Common myeloid progenitor, CD34-positive (primary cell): ENCODE measurements at places on chromosomes 1 and 21.

DNA sequence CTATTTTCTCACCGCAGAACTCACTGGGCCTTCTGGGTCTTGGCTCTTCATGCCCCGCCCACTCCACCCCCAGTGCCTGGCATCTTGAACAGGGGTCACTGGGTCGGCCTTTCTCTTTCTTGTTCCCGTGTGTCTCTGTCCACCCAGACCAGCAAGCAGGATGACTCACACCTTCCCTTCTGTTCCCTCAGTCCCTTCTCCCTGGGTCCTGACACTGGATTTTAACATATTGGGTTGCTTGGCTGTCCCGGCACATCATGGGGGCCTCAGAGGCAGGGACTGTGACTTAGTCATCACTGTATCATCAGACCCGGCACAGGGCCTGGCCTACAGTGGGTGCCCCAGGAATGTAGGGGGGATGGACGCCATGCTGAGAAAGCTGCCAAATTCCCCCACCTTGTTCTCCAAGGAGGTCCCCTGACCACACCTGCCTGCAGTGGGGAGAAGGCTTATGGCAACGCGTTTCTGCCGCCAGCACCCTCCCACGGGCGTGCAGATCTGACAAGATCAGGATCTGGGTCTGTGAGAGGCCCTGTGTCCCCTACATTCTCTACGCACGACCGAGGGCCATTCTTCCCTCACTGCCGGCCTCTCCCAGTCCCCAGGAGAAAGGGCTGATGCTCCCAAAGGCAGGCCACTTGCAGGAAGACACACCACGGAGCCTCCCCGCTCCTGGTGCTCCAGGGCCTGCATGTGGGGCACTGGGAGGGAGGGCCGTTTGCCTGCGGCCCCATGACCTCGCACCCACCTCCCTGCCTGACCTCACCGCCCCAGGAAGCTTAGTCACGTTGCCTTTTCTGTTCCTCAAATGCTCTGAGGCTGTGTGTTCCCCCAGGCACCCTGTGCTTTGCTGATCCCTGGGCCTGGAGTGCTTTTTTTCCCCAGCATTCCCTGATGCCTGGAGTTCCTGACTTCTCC is 157.2 kb upstream of the TMEM51 start:
- DNase-seq, result no peak

DNA sequence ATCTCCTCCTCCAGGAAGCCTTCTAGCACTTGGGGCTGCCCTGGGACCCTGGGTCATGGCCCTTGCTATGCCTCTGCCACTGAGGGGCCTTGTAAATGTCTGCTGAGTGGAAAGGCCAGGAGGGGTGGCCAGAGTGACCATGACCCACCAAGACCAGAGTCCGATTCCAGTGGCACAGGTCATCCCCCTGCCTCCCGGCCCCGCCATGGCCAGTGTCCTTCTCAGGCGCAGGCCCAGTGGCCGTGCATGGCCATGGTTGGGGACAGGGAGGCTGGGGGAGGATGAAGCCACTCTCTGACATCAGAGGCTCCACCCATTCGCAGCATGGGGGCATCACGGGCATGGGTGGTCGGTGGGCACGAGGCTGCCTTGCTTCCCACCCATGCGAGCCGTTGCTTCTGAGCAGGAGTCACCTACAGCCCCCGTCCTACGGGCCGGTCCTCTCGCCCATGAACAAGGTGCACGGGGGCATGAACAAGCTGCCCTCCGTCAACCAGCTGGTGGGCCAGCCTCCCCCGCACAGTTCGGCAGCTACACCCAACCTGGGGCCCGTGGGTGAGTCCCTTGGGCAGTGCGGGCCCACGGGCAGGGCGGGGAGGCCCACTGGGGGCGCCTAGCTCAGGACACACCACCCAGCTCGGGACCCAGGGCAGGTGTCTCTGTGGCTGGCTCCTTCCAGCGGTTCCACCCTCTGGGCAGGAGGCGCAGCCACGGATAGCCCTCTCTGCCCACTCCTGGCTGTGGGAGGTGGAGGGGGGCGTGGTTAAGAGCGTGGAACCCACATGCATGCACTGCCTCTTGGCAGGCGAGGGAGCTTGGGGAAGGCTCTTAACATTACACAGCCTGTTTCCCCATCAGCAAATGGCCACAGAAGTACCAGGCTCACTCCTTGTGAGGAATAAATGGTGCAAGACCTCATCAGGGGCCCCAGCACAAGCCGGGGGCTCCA is 22.4 kb upstream of the CCDC27 start:
- DNase-seq, result no peak

DNA sequence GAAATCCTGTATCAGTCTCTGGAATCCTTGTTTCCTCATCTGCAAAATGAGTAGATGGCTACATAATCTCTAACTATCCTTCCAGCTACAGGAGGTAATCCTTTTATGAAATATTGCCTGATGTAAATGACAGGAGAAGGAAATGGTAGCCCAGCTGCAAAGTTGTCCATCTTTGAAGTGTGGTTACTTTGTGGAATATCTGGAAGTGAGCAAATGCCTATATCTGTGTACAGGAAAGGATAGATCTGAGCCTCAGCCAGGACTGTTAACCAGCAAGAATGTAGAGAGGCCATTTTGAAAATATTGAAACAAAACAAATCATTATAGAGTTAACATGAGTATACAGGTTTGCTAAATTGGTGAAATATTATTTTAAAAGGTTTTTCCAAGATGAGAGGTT is 74.8 kb upstream of the BMP8A start:
- DNase-seq, result no peak

DNA sequence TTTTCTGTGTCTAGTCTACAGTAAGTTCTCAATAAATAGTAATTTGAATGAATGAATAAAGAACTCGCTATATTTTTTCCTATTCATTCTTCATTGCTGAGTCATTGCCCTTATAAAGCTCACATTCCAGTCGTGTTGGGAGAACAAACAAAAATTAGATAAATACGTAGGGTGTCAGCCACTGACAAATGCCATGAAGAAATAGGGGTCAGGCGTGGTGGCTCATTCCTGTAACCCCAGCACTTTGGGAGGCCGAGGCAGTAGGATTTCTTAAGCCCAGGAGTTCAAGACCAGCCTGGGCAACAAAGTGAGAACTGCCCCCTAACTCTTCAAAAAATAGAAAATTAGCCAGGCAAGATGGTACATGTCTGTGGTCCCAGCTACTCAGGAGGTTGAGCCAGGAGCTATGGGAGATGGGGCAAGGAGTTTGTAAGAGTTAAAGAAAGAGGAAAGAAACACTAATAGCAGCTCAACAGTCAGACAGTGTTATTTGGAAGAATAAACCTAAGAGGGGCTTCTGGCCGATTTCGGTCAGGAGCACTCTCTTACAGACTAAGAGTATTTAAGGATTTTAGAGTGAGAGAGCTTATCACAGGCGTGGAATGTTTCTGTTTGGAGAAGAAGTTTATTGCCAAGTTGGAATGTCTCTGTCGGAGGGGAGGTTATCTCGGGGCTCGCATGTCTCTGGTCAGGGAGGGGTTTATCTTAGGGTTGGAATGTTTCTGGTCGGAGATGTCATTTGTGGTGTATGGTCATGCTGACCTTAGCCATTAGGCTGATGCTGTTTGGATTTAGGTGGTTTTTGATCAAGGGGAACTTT is 1.8 kb upstream of the CHML start:
- no peak for DNase-seq

- no peak for DNase-seq
These were observed 174.0 kb downstream of the TOMM20 start for GRCh38 chr1:234954613-234955012.

GRCh38 chr1:184820218-184820750 is 65.6 kb upstream of the EDEM3 start:
- DNase-seq, result peak; percentile 28

GRCh38 chr1:55185832-55186231 is 29.3 kb downstream of the USP24 start:
- DNase-seq, result no peak

- peak; percentile 54 for DNase-seq
These were observed 23.2 kb upstream of the CNIH3 start for GRCh38 chr1:224592636-224593582.

DNA sequence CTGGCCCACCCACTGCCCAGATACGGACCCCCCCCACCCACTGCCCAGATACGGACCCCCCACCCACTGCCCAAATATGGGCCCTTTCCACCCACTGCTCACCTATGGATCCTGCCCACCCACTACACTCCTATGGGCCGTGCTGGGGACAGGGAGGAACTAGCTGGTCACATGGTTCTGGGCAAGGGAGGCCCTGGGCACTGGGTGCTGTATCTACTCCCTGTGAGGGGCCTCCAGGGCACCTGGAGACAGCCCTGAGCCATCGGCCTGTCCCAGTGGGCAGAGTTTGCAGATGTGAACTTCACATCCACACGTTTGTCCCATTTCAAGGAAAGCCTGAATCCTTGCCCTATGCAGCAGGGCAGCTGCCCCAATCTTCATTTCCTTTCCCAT is 71.4 kb upstream of the COL6A1 start:
- DNase-seq, result no peak

GRCh38 chr1:159055181-159055641 is 21.4 kb downstream of the AIM2 start:
- peak; percentile 50 for DNase-seq

GRCh38 chr1:89532228-89532627 is 7.6 kb downstream of the LRRC8B start:
- DNase-seq, result no peak

- no peak for DNase-seq
These were observed 7.6 kb downstream of the ADGRB2 start for GRCh38 chr1:31756578-31756977.

DNA sequence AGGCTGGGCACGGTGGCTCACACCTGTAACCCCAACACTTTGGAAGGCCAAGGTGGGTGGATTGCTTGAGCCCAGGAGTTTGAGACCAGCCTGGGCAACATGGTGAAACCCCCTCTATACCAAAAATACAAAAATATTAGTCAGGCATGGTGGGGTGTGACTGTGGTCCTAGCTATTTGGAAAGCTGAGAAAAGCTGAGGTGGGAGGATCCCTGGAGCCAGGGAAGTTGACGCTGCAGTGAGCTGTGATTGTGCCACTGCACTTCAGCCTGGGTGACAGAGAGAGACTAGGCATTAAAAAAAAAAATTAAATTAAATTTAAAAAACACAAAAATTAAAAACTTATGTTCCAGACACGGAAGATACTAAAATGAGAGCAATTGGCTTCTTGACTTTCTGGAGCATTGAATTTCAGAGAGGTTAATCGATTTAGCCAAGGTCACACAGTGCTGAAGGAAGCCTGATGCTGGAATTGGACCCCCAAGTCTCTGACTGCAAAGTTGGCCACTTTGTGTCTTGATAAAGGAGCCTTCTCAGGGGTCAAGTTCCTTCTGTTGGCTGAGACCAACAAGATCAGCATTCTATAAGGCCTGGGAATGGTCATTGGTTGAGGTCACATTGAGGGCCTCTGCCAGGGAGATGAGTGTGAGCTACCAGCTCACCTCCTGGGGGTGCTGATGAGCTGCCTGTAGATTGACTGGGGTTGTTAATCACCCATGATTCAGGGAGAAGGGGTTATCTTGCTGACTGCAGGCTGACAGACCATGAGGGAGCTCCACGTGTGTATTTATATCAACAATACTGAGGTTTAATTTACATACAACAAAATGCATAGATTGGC is 54.3 kb downstream of the RPS6KA1 start:
- peak; percentile 49 for DNase-seq

GRCh38 chr1:24857507-24858133 is 72.5 kb downstream of the RUNX3 start:
- DNase-seq, result no peak

GRCh38 chr1:97791251-97791650 is 129.6 kb downstream of the DPYD start:
- no peak for DNase-seq

GRCh38 chr1:18802231-18802630 is 57.2 kb downstream of the TAS1R2 start:
- no peak for DNase-seq

- no peak for DNase-seq
These were observed 37.1 kb upstream of the COL11A1 start for GRCh38 chr1:103145449-103145848.

DNA sequence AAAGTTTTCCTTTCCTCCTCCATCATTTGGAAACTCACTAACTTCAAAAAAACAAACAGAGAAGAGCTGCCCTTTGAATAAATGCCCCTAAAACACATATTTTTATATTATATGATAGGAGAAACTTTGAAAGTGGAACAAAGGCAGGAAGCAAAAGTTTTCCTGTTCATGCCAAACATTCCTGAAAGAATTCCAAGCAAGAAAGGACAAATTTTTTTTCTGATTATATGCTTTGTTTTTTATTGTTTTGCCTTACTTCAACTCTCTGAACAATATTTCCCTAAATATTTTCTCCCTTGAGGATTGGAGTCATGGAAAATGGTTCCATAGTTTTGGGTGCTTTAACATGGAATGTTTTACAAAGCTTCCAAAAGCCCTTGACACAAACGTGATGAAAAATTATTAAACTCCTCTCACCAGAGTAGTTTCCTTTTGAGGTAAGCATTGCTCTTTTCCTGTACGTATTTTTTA is 638.5 kb upstream of the CAMK1G start:
- no peak for DNase-seq

DNA sequence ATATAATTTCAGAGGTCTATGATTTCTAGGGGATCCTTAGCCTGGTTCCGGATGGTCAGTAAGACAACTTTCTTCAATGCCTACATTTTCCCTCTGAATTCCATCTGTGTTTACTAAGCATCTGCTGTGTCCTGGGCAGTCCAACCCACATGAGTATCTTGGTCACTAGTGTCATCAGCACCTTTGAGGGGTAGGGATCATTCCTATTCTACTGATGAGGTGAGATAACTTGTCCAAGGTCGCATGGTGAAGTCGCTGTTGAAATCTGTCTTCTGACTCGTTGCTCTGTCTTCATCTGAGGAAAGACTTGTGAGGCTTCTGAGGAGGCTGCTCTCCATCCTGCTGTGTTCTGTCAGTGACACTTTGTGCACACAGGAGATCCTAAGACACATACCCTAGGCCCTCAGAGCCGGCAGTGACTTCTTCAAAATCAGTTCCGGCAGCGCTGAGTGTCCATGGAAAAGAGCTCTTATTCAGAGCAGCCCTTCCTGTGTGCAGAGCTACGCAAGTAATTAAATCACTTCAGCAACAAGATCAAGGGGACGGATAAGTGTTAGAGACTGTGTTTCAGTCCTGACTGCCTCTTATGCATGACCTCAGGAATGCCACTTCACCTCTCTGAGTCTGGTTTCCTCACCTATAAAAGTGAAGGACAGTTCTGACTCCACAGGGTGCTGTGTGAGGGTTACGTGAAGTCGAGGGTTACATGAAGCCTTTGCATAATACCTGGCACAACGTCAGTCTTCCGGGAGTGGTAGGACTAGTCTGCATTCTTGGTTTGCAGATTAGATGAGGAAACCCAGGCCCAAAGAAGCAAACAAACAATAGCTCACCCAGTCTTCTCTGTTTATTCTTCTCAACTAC is 28.4 kb downstream of the AK2 start:
- DNase-seq, result no peak

DNA sequence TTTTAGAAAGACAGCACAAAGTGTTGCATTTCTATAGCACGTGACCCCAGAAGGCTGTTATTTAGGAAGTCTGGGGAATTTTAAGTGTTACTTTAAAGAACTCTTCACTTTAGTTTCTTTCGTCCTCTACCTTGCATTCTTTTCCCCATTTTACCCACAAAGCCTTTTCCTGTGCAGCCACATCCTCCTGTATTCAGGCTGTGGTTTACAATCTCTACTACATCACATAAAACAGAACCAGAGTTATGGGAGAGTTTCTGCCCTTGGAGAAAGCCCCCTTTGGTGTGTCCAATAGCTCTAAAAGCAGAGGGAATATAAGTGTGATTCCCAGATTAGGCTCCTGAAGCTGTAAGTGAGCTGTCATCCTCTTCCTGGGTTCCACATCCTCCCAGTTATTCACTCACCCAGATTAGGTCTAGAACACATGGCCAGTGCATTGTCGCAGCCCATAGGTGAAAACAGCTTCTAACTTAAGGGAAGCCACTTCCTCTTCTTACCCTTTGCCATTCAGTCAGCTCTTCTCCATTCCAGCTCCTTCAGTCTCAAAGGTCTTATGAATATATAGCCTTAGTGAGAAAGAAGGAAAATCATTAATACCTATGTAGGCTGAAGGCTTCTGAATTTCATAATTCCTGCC is 171.1 kb downstream of the PIGK start:
- DNase-seq, result peak; percentile 84
